ENCODE measurements at places on chromosomes 4 and X. TPM values are rescaled to one million over a fixed set of nuclear protein-coding genes. Genes with fewer than 3 reads are reported as not detected.

DNA sequence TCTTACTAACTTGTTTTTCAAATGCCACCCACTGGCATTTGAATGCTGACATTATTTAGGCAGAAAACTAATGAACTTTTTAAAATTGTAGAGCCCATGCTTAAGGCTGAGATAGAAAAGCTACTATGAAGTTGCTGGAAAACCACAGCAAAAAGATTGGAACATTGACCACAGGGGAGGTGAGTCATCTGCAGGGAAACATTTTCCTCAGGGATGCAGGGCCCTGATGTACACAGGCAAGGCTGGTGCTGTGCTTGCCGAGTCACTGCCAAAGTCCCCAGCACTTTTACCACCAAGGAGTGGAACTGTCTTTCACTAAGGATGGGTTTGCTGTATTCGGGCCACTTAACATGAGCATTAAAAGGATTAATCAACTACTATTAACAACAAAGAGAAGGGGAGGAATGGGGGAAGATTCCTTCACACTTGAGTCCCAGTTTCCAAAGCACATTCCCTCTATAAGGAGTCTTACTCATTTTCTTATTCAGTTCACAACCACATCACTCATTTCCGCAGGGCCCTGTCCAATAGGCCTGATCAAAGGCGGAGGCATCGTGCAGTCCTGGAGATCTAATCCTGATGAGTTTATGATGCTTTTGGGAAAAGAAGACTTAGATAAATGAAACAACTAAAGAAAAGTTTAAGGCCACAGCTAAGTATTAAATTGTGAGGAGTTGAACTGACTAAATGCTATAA, 202.9 kb upstream of the NPY2R start:
- no peak for DNase-seq

Gene MAGEA2B
- not detected for total RNA-seq

DNA sequence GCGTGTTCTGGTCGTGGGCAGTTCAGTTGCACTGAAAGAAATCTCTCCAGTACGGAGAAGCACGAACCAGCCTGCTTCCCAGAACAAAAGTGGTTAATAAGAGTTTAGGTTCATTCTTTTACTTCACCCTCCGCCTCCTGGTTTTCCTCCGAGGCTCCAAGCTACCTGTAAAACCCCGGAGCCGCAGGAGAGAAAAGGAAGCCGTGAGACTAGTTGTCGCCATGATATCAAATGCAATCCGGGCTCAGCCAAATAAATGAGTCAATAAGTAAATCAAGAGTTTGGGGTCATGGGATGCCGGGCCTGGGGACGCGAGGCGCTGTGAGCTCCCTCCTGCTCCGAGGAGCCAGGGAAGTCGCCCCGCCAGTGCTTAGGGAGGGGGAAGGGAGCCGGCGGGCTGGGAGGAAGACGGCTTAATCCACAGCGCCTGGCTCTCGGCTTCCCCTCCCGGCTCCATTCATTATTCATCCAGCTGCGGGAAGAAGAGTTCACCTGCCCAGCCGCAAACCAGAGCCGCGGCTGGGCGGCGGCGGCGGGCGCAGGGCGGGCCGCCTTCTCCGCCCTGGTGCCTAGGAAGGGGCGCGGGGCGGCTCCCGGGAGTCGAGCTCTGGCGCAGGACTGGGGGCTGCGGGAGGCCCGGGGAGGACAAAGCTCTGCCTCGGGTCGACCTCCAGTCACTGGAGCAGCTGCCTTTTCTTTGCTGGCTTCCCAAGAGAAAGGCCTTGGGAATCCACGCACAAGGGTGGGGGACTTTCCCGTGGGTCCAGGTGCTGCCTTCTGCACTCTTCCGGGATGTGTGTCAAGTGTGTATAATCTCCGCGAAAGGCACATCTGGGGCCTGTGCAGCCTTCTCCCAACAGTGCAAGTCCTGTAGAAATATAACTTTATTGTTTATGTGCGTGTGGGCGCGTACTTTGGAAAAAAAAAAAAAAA, 1.7 kb downstream of the FRAS1 start:
- DNase-seq, result peak; percentile 43

DNA sequence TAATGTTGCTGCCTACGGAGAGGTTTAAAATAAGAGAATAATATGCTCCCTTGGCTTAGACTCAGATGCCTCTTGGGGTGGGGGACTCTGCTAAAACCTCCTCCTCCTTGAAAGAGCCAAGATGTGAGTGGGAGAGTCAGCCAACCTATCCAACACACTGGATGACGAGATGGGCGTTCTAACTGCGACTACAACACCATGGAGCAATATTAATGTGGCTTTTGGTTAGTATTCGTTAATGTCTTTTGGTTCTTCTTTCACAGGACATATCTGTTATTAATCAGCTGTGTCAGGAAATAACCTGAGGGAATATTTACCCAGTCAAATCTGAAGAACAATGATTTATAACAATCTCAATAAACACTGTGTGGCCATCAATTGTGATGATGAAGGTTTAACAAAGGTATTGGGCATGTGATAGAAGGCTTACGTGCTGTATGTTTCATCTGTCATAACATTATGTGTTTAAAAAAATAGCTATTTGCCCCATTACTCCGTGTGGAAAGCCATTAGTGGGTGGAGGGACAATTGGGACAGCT, 143.5 kb upstream of the FTHL17 start:
- DNase-seq, result no peak

Gene PCDH18
- total RNA-seq, result 5.3 TPM

- DNase-seq, result no peak
These were observed 98.1 kb upstream of the EGFL6 start for GRCh38 chrX:13471269-13471668.

GRCh38 chr4:104818579-104818978, 323.9 kb upstream of the CXXC4 start:
- DNase-seq, result no peak

Gene NRK
- 0.26 TPM for total RNA-seq

Gene PLK4
- total RNA-seq, result 1.8 TPM

DNA sequence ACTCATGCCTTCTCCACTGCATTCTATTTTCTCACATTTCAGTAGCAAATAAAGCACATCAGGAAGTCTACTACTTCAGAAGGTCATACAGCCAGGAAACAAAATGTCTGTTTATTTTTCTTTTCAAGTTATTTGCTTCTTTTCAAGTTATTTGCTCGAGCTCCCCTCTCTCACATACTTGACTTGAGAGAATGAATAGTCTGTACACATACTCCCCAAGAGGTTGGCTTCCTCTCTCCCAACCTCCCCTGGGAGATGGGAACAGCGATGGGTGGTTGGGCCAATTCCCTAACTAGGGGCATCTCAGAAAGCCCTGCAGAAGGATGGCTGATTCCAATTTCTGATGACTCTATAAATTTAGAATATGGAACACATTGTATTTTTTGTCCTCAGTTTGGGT, 64.7 kb upstream of the PTPN13 start:
- peak; percentile 32 for DNase-seq

DNA sequence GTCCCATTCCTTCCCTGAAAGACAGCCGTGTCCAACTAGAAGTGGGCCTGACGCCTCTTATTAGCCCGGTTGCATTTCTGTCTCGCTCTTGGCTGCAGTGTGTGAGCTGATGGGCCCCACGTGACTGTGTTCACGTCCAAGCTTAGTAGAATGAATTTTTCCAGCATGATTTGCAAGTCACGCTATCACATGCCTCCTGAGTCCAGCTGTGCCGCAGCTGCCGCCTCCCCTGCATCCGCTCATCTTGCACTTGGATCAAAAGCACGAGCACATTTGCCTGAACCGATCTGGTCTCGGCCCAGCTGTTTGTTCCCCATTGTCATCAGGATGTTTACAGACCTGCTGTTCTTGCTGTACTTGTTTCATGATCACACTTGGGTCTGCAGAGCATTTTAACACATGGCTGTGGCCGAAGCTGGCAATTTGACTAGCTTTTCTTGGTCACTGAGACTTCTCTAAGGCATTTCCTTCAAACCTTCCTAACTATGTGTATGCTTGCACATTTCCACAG, 126.5 kb downstream of the KIT start:
- DNase-seq, result peak; percentile 87

Gene GUCY1B1
- 24.1 TPM for total RNA-seq

GRCh38 chr4:111631215-111631999, 513.8 kb upstream of the FAM241A start:
- DNase-seq, result no peak

DNA sequence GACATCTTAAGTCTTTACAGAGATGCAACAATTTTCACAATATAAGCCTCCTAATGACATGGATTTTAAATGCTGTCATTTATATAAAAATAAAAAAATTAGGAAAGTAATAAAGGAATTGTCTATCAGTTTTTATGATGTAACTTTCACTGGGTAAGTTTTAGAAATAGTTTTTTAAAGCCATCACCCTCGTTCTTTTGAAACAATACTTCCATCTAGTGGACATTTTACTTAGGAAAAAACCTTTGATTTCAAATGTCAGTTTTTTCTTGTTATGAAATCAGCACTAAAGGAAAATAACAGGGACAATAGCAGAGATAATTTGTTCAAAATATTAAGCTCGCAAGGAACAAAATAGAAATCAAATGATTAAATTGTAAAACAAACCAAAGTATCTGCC, 24.3 kb upstream of the NDNF start:
- DNase-seq, result no peak

- DNase-seq, result peak; percentile 51
These were observed 33.5 kb upstream of the RASSF6 start for GRCh38 chr4:73653695-73654106.

Measured in upper lobe of left lung (tissue), 6 donors.